Smooth muscle cell of the coronary artery (primary cell): ENCODE measurements at places on chromosomes 11 and 22. TPM values are rescaled to one million over a fixed set of nuclear protein-coding genes. Genes with fewer than 3 reads are reported as not detected.

ST13 gene
- 202 and 461 TPM in 2 replicates for total RNA-seq

C11orf16 gene
- total RNA-seq, result not detected in 2 replicates

RFPL3 gene
- total RNA-seq, result not detected in 2 replicates

UBQLNL gene
- 0.08 and 0.12 TPM in 2 replicates for total RNA-seq

DGCR6 gene
- total RNA-seq, result 0.53 and 1.3 TPM in 2 replicates

NPTXR gene
- 0.60 and 2.0 TPM in 2 replicates for total RNA-seq

ENDOD1 gene
- total RNA-seq, result 26.4 and 58.4 TPM in 2 replicates

OR51B5 gene
- 0.15 TPM in 1 of 2 replicates, not detected in the other for total RNA-seq

POU2AF2 gene
- not detected in 2 replicates for total RNA-seq

SLC37A2 gene
- 0.30 and 0.35 TPM in 2 replicates for total RNA-seq

OVOL1 gene
- not detected in 2 replicates for total RNA-seq

SPDYC gene
- not detected in 2 replicates for total RNA-seq

TEX12 gene
- 0.15 TPM in 1 of 2 replicates, not detected in the other for total RNA-seq

SPON1 gene
- total RNA-seq, result 0.08 and 26.8 TPM in 2 replicates

LMNTD2 gene
- total RNA-seq, result 0.45 TPM in 1 of 2 replicates, not detected in the other

SCGB1C1 gene
- total RNA-seq, result not detected in 2 replicates

TMEM80 gene
- 2.9 and 5.7 TPM in 2 replicates for total RNA-seq
